Activated naive CD4-positive, alpha-beta T cell treated with anti-CD3 and anti-CD28 coated beads for 36 hours (primary cell): ENCODE measurements at places on chromosomes 4 and X. TPM values are rescaled to one million over a fixed set of nuclear protein-coding genes. Genes with fewer than 3 reads are reported as not detected.

DNA sequence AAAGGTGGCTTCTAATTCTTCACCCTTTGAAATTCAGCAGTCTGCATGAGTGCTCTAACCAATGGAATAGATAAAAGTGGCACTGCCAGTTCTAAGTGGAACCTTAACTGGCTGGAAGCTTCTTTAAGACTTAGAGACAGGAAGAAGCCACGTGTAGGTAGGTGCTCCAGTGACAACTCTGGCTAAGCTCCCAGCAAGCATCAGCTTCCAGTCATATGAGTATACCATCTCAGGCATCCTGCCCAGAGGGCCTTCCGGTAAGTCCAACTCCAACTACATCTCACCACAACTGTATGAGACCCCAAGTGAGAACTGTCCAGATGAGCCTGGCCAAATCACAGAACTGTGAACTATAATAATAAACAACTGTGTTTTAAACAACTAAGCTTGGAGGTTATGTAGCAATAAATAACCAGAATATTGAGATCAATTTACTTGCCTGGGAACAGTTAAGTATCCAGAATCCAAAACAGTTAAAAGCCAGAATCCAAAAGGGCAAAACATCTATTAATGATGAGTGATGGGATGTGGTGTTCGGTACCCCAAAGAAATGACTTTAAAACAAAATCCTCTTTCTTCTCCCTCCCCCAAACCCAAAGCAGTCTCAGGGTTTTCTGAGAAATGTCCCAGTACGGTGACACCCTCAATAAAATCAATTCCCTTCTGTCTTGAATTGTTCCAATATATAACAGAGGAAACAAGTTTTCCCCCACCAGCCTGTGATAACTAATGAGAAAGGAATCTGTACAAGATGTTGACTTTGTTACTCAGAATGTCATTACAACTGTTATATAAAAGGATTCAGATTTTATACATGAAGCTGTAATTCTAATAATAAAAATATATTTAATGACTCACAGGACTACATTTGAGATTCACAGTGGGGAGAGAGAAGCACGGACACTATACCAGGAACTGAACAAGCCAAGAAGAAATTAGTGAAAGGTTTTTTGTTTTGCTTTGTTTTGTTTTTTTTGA, 4.2 kb downstream of the TSPAN5 start:
- DNase-seq, result no peak

- no peak for DNase-seq
Measured at GRCh38 chr4:79854856-79855502, 218.1 kb downstream of the ANTXR2 start.

- no peak for DNase-seq
Measured at GRCh38 chr4:135476272-135476671, 1274.7 kb upstream of the PABPC4L start.

- DNase-seq, result no peak
Measured at GRCh38 chrX:70656304-70656703, 211.7 kb downstream of the DLG3 start.

GRCh38 chrX:100340491-100341141, 69.5 kb downstream of the PCDH19 start:
- no peak for DNase-seq

GRCh38 chrX:72536542-72536941, 36.1 kb downstream of the HDAC8 start:
- DNase-seq, result no peak

GRCh38 chr4:168514249-168514852, 17.5 kb downstream of the PALLD start:
- DNase-seq, result no peak

GRCh38 chr4:3238721-3239120, 10.2 kb upstream of the MSANTD1 start:
- no peak for DNase-seq

DDIT4L gene
- total RNA-seq, result 0.49 TPM

SLITRK2 gene
- not detected for total RNA-seq

DNA sequence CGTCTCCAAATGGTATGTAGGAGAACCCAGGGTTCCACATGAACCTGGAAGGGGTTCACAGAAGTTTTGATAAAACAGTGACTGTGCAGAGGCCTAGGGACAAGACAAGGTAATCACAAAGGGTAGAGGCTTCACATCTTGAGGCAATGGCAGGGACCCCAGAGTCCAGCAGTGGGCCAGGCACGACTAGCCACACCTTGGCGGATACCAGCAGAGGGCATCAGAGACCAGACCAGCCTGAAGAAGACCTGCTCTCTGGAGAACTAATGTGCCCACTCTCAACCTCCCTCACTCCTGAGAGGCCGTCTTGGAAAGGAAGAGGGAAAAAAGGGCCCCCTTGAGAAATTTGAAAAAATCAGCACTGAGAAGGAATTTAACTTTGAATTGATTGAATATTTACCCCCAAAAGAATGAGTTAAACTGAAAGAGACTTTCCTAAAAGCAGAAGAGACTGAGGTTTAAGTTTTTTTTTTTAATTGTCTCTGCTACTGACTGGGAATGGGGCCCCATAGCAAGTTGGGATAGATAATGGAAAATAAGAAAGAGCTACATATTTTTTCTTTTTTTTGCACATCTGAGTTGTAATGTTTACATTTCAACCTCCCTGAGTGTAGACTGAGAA, 243.8 kb upstream of the JADE1 start:
- DNase-seq, result peak; percentile 50

GAGE2A gene
- not detected for total RNA-seq

MAPK10 gene
- total RNA-seq, result not detected

- no peak for DNase-seq
Measured at GRCh38 chr4:42464550-42465094, 67.3 kb downstream of the SHISA3 start.

DNA sequence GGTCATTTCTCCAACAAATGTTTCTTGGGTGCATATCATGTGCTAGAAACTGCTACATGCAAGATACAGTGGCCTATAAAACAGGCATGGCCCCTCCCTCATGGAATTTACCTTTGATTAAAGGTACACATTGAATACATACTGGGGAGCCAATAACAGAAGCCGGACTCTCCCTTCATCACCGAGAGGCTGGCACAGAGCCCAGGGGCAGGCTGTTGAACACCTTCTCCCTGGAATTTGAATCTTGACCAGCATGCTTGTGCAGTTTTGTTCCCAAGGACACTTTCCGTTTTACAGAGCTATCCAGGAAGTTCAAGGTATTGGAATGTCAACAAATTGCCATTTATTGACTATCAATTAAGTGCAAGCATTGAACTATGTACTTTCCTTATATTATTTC, 33.2 kb downstream of the PPARGC1A start:
- no peak for DNase-seq

TCP11X2 gene
- total RNA-seq, result not detected

GRCh38 chr4:168143601-168144000, 51.3 kb downstream of the ANXA10 start:
- DNase-seq, result no peak

IL9R gene
- 1.5 TPM for total RNA-seq

DNA sequence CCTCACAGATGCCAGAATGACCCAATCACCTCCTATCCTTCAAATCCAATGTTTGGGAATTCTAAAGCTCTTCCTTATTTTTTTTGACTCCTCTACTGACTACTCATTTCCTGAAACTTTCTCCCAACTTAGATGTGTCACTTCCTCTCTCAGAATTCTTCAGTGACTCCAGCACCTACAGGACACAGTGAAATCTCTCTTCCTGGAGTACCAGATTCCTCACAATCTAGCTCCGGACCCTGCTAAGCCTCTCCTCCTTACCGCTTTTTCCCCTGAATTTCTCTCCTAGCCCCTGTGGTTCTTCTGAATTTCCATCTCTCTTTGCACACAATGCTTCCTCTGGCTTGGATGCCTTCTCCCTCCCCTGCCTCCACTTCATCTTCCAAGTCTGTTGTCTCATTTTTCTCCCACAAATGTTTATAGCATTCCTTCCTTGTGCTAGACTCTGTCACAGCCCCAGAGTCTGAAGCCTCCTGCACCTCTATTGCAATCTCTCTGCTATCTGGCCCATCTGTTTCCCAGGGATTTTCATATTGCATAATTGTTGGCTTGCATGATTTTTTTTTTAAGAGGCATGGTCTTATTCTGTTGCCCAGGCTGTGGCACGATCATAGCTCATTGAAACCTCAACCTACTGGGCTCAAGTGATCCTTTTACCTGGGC, 80.1 kb downstream of the ANAPC4 start:
- DNase-seq, result no peak

CPXCR1 gene
- total RNA-seq, result not detected

S100P gene
- total RNA-seq, result 10.0 TPM

- no peak for DNase-seq
Measured at GRCh38 chr4:80079255-80079923, 6.4 kb upstream of the ANTXR2 start.

DNA sequence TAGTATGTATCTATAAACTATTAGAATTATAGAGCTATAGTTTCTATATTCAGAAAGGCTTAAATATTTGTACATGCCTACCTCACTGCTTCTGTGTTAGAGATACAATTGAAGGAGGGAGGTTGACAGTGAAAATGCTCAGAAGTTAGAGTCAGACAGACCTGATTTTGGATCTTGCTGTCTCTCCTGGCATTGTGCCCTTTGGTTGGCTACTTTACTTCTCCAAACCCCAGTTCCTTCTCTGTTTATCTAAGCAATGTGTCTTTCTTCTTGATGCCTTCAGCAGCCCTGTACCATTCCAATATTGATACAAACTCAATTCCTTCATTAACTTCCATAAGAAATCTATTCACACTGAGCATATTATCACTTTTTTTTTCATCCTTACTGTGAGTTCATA, 28.7 kb downstream of the CCNG2 start:
- no peak for DNase-seq

IL21 gene
- 53.1 TPM for total RNA-seq

DNA sequence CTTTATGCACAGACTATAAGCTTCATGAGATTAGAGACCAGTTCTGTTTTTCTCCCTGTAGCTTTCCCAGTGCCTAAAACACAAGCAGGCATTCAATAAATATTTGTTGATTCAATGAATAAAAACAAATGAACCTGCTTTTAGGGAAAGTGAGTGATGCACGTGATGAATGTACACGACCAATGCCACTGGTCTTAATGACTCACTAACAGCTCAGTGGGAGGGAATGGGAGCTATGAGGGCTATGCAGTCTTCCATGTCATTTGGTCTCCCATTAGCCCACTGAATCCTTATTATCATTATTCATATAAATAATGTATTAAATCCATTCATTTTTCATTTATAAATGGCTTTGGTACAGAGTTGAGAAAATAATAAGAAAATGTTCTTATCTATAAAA, 247.4 kb downstream of the FBXO8 start:
- no peak for DNase-seq

DNA sequence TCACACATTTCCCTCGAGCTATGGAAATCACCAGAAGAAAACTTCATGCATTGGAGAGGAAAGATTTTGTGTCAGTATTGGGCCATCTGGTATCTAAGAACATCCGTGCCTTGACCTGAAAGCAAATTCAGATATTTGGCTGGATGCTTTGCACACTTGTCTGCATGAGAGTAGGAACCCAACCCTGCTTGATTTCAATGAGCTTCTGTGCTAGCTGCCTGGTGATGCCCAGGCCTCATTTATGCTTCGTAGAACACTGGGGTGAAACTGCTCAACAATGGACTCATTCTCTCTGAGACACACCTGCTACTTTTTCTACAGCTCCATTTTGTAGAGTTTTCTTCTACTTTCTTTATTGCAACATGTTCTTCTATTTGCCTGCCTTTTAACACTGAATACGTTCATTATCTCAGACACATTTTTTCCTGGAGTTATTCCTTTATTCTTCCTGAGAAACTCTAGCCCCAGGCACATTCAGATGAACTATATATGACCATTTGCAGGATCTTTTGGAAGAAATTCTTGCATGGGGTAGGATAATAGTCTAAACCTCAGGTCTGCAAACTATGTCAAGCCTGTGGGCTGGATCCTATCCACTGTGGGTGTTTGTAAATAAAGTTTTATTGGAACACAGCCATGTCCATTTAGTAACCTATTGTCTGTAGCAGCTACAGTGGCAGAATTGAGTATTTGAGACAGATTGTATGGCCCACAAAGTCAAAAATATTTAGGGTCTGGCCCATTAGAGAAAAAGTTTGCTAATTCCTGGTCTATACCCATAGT, 83.8 kb upstream of the CLCN4 start:
- no peak for DNase-seq

DNA sequence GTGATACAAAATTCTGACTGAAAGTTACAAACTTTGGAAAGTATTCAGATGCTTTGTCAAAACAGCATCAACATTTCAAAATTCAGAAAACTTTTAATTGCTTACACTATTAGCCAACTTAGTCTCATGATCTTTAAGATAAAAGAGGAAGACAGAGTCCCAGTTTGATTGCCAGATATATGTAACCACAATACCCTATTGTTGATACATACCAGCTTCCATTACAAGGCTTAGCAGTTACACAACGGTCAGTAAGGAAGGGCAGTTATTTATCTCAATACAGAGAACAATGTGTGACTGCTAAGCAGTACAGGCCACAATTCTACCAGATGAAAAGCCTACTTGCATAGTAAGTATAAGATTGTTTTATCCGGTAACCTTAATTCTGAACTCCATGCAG, 138.4 kb downstream of the SPANXN3 start:
- no peak for DNase-seq

FANCB gene
- 16.5 TPM for total RNA-seq

DNA sequence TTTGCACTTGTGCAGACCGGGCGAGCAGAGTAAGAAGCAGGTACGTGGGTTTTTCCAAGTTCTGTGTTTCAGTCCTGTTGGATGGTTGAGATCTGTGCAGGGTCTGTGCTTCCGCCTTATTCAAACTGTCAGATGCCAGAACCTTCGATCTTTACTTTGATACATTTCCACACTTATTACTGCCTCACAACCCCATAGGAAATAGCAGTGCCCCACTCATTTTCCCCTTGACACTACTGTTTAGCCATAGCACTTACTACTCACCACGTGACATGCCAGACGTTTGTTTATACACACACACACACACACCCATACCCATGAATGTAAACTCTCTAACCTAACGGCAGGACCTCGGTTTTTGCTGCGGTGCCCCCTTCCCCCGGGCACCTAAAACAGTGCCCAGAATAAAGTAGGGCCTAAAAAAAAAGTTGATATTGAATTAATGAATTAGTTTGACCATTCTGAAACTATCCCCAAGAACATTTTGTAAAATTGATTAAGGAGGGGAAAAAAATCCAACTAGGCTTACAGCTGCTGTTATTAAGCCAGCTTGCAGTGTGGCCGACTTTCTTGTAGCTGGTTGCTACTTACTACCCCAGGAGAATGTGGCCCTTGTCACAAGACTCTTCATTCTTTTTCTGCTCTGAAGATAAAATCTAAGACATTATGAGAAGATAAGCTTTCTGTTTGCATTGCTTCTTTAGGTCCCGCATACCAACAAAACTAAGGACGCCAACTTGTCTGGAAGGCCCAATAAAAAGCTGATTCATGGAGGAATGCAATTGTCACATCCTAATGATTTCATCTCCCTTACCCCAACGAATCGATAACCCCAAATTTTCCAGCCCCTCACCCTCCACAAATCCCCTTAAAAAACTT, 704 bp upstream of the SEPSECS start:
- no peak for DNase-seq

F8A1 gene
- total RNA-seq, result 33.7 TPM

SPATA18 gene
- total RNA-seq, result not detected

- no peak for DNase-seq
Measured at GRCh38 chr4:117400039-117400835, 314.9 kb upstream of the TRAM1L1 start.

TBX22 gene
- not detected for total RNA-seq

GRCh38 chr4:185119927-185120630, 23.0 kb upstream of the SLC25A4 start:
- DNase-seq, result no peak

GRCh38 chr4:22090661-22091351, 142.2 kb upstream of the KCNIP4 start:
- DNase-seq, result no peak

GRCh38 chrX:16300831-16301230, 133.6 kb downstream of the MAGEB17 start:
- no peak for DNase-seq

- no peak for DNase-seq
Measured at GRCh38 chrX:135081693-135082404, 29.9 kb upstream of the RTL8A start.
